ENCODE measurements at places on chromosomes 5 and 9.

GRCh38 chr5:68766952-68767464 is 326.8 kb upstream of the SLC30A5 start:
- no peak for DNase-seq

DNA sequence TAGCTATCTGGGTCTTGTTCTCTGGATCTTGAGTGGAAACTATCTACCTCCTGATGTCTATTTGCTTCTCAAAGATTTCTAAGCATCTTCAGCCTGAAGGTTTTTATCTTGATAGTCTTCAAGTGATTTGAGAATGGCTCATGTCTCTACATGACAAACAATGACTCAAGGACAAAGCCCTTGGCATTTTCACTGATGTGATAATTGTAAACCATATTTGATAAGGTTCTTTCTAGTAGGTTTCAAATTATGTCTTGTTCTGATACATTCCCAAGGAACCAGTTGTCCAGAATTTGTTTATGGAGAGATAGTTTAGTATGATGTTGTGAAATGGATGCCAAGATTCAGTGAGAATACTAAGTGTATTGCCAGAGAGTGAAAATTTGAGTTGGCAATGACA is 1079.3 kb upstream of the CDH9 start:
- no peak for DNase-seq

DNA sequence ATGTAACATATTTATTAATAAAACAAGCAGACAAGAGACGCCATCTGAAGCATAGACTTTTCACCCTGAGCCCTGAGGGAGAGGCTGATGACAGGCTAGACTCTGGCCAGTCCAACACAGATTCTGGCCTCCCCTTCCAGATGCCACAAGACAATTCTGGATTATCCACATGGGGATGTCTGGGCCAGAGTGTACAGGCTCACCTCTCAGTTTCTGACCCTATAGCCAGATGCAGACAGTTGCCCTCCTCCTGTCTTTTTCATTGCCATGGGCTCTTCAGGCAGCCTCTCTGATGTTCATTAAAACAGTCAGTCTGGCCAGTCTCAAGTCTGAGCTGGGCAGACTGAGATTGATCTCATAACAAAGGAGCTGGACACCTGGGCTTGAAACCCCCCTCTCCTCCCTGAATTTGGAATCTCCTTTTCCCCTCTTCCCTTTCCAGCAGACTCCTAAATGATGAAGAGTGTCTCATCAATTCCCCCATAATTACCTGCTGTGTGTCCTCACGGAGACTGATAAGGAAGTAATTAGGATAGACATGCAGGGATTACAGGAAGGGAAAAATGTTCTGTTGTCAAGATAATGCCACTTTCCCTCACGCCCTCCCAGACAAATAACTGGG is 89.6 kb downstream of the ASTN2 start:
- no peak for DNase-seq

- no peak for DNase-seq
Measured at GRCh38 chr5:19950897-19951296, 37.1 kb downstream of the CDH18 start.

DNA sequence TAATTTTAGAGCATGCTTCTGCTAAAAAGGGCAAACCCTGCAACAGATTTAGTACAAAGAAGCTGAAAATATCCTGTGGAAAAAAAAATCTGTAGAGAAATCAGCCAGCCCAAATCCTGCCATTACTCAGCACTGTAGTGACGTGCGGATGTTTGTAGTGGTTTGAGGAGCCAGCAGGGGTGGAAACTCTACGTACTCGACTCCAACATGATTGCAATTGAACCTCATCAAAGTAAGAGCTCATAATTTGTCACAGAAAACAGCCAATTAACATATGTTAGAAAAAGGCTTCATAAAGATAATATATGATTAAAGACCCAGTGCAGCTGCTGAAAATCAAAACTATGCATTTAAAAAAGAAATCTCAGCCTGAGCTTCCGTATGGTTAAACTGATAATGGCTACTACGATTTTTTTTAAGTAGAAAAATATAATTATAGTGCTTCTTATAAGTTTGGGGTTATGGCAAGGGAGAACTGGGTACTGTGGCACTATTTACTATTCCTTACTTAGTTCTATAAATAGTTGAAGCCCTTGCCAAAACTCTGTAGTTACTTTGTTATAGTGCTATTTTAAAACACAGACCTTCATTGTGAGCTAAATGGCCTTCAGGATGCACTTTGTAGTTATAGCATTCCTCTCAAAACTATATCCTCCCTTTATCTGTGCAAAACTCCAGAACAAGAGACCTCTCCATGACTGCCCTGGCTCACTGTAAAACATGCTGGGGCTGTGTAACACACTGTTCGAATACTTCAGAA is 49.4 kb downstream of the MEF2C start:
- DNase-seq = no peak

DNA sequence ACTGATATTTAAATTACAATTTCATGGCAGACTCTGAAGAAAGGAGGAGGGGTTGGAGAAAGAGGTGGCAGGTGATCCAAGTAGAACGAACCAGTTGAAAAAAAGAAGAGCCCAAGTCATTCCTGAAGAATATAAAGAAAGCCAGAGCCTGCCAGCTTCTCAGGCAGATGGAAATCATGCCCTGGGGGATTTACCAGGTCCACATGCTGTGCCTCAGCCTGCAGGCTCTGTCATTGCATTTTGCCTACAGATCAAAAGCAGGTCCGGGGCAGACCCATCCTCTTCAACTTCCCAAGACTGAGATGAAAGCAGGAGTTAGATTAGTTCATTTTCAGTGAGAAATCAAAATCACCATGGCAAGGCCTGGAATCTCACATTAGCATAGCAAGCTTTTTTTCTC is 48.5 kb downstream of the GDNF start:
- no peak for DNase-seq

DNA sequence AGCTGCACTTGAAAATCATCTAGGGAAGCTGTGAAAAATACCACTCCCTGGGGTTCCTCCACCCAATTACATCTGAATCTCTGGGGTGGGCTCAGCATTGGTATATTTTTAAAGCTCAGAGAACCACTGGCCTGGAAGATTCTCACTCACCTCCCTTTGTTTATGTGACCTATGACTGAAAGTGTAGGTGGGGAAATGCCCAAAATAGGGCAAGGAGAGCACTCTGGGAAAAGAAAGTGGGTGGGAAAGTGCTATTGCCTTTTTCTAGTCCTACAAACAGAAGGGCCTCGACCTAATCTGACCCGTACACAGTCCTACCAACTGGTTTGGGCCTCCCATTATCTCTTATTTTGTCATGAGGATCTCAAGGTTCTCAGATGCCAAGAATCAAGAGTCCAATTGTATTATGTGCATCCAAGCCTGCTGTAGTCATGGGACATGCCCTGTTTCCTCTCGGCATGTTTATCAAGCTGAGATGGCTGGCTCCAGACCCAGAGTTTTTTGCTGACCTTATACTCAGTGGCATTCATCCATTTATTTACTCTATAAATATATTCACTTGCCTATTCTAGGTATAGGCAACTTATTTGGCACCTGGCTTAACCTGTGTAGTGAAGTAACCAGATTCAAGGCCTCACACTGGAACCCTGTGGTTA is 483.7 kb downstream of the ENC1 start:
- DNase-seq = no peak

DNA sequence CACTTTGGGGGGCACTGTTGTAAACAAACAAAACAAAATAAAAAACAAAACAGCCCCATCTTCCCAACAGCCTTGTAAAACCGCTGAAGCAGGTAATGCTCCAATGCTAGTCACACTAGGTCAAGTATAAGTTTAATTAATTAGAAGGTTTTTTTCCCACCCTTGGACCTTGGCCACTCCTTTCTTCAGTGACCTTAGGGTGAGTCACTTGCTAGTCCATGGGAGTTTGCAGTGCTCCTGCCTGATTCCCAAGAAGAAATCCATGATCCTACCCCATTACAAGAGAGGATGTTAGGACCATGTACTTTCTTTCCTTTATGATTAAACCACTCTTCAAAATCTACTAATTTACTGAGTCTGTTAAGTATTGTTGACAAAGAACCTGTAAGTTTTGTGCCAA is 192.2 kb upstream of the CDKN2B start:
- no peak for DNase-seq

DNA sequence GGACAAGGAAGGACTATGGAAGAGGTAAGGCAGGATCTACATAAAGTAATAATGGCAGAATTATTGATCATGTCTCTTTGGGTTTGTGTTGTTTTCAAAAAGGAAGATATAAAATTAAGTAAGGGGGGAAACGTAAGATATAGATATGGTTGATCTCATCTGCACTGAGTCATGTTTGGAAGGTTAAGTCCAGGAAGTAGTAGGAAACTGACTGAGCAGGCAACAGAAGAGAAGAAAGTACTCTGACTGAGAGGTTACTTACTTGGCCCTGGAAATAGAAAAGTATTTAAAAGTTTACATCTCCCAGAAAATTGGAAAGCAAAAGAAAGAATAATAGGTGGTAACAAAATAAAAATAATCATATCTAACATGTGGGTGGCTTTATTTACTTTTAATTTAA is 405.3 kb upstream of the RGMB start:
- DNase-seq = no peak

DNA sequence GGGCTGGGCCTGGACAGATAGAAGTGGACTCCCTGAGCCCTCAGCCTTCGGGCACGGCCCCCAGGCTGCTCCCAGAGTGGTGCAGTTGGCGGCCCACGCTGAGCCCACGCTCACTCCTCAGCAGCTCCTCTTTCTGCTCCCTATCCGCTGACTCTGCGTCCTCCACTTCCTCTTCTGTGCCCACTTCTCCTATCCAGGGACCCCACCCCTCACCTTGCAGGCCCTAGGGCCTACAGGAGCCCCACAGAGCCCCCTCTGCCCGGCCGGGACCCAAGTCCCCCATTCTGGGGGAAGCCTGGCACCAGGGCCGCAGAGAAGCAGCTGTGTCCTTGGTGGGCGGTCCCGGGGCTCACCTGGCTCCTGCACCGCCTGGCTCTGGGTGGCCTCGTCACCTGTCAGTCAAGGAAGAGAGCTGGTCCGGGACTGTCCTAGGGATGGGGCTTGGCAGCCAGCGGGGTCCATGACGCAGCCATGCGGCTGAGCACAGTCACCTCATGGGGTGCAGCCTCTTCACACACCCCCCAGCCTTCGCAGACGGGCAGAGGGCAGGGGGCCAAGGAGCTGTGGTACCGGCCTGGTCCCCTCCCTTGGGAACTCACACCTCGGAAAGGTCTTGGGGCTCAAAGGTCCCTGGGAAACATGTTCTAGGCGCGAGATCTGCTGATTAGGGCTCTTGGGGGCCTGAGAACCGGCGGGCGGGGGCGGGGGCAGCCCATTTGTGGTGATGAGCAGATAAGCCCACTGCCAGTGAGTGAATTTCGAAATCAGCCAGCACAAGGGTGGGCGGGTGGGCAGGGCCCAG is 5.4 kb upstream of the NRARP start:
- no peak for DNase-seq

- no peak for DNase-seq
Measured at GRCh38 chr5:116394186-116394867, 180.3 kb downstream of the SEMA6A start.

DNA sequence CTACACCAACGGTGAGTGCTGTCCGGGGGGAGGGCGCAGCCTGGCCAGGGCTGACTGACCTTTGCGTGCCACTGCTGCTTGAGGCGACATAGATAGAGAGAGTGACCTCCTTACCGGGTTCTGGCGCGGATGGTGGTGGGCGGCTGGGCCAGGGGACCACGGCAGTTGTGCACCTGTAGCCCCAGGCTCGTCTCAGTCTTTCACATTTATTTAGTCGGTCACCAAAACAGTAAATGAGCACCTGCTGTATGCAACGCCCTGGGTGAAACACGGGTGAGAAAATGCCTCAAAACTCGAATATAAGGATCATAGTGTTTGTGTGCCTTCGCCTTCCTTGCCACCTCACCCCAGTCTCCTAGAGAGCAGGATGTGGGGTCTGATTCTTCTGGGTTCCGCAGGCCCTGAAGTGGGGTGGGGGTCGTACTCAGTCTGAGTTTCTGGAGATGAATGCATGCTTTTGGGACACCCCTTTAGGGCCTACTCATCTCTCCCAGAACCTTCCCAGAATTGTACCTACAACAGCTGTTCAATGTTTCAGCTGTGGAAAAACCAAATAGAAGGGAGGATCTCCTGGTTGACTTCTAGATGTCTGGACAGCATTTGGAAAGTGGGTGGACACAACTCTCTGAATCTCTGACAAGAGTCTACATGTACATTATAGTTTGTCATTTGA is 714 bp downstream of the SEC24A start:
- DNase-seq = no peak

DNA sequence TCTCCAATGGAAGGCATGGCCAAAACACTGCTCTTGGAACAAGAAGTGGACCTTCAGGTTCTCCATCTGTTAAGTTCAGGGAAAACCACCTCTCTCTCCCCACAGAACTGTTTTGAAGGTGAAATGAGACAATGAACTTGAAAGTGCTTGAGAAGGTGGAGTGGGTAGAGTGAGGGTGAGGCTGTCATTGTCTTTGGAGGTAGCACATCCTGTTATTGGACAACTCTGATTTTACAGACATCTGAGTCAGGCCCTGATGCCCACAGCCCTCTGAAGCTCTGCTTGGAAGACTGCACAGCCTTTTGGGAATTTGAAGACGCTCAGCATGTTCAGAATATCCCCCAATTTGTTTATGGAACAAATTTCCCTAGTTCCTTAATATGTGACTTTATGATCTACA is 27.6 kb upstream of the TEX48 start:
- no peak for DNase-seq

GRCh38 chr5:105304859-105305258 is 1742.3 kb upstream of the NUDT12 start:
- DNase-seq = no peak

DNA sequence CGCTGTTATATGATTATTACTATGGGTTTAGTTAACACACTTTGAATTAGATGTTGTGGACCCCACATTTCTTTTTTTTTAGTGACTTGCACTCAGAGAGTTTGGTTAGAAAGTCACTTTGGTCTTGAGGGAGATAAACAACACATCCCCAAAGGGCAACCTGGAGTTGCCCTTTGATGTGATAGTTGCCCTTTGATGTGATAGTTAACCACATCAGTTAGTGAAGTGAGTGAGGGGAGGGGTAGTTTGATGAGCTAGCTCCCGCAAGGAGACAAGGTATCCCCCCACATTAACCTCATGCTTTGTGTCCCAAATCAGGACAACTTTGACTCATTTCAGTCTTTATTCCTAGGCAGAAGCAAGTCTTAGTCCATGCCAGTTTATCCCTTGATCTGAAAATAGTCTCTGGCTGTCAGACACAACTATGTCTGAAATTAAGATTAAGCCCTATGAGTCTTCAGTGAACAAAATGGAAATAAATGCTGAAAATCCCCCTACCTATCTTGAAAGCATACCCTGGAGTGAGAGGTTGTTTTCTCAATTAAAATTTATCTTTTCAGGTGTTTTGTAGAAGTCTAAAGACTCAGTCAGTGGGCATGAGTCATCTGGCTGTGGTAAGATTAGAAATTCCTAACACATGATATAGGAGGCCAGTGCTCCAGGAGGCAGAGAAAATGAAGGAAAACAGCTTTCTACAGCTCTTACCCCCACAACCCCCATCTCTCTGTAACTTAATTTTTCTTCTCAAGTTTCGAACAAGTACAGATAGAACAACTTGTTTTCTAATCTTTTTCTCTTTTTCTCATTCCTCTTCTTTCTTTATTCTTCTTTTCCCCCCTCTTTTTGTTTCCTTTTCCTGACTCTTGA is 208.9 kb upstream of the DMRTA1 start:
- no peak for DNase-seq

- no peak for DNase-seq
Measured at GRCh38 chr5:113520429-113520828, 6.9 kb downstream of the YTHDC2 start.
